ENCODE measurements at places on chromosomes 5 and 9.

DNA sequence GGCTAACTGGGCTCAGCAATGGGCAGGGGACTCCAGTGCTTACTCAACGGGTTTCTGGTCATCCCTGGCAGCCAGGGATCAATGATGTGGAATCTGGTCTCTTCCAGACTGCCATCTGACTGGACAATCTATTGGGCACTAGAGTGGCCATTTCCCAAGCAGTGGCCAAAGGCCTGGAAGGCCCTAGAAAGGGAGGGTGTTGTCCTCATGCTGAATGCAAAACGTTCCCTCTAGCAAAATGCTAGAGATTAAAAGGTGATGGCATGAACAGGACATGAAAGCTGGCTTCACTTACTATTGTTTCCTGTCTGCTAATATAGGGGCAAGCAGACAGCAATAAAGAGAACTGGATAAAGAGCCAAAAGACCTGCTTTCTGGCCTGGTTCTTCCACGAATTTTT is 254.2 kb upstream of the PANK3 start:
- DNase-seq, result no peak

GRCh38 chr5:153618307-153618706 is 127.8 kb downstream of the GRIA1 start:
- DNase-seq, result no peak

DNA sequence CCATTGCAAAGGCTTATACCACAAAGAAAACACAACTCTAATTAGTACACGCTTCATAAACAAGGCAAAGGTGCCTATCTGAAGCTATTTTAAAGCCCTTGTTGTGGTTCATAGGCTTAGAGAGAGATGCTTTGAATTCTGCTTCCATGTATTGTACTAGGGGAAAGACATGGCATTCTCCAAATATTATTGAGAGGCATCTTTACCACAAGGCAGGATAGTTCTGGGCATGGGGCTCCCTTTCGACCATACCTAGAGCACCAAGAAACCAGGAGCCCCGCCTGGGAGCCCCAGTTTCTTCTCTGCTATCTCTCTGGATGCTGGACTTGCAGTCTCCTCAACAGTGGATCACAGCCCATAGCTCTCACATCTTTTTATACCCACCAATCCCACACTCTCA is 93.7 kb downstream of the NFIB start:
- DNase-seq, result no peak

DNA sequence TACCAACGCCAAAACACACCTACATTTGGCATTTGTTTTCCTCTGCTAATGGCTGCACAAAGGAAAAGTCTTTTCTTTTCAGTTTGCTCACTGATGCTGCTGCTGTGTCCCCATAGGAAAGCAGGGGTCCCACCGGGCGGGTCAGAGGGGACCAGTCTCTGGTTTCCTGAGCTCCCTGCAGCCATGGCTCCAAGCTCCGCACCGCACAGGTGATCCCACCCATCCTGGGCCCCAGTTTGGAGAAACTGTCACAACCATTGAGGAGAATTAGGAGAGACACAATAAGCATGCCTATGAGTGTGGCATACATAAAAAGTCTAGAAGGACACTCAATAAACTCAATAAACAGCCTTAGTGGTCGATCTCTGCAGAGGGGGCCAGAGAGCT is 19.9 kb downstream of the MED10 start:
- no peak for DNase-seq

DNA sequence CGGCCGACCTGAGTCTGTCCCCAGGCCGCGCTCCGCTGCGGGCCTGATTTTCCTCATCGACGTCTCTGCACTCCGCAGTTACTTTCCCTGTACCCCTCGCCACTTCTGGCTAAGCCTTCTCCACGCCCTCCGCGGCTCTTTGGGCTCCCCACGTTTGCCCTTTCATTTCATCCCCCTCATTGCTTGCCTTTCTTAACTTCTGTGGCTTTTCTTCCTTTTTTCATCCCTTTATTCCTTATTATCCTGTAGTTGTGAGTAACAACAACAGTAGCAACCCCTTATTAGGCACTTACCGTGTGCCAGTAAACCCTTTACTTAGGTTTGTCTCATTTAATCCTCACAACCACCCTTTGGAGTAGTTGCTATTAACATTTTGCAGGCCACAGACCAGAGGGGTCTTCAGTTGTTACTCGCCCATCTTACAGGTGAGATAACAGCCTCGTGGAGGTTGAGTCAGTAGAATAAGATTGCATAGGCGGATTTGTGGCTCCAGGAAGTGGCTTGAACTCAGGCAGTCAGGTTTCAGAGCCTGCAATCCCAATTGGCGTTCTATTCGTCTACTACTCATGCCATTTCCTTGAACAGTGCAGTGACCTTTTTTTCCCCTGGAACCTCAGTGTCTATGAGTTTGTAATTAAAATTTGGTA is 724 bp downstream of the TCERG1 start:
- no peak for DNase-seq

GRCh38 chr5:140833993-140834392 is at the start of gene PCDHA7:
Gene PCDHA7 (plus strand): TSS chr5:140834269. CDS start chr5:140834384, 115 bp downstream.
- DNase-seq, result no peak

DNA sequence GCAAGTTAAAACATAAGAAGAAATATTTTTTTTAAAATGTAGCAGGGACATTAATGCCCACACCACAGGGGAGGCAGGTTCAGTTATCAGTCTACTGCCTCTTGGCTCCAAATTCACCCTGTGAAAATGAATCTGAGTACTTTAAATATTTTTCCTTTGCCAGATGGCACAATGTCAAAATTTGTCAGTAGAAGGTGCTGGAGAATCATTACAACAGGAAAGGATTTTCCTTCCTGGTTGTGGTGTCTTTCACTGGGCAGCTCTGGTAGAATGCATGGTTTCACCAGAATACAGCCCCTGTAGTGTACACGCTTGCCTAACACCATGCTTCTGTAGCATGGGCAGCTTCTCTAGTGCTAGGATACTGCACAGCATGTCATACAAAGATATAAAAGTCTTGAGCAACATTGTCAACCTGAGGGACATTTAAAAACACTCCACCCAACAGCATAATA is 9.7 kb upstream of the SREK1 start:
- DNase-seq, result no peak

DNA sequence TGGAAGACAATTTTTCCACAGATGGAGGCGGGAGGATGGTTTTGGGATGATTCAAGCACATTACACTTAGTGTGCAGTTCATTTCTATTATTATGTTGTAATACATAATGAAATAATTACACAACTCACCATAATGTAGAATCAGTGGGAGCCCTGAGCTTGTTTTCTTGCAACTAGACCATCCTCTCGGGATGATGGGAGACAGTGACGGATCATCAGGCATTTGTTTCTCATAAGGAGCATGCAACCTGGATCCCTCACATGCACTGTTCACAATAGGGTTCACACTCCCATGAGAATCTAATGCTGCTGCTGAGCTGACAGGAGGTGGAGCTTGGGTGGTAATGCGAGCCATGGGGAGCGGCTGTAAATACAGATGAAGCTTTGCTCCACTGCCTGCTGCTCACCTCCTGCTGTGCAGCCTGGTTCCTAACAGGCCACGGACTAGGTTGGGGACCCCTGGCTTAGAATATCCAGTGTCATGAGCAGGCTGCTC is 1.6 kb downstream of the STKLD1 start:
- DNase-seq, result peak; percentile 30

GRCh38 chr5:95949810-95950209 is 11.8 kb downstream of the ELL2 start:
- no peak for DNase-seq

GRCh38 chr9:35519692-35520363 is 29.9 kb downstream of the RUSC2 start:
- DNase-seq, result no peak

- no peak for DNase-seq
Measured at GRCh38 chr5:93575461-93576414, 5.3 kb downstream of the NR2F1-AS1 start.

GRCh38 chr5:360257-361027 is 38.9 kb downstream of the AHRR start:
- no peak for DNase-seq
